ENCODE measurements at places on chromosomes 1 and 21. TPM values are rescaled to one million over a fixed set of nuclear protein-coding genes. Genes with fewer than 3 reads are reported as not detected.

Gene TTC34
- 1.2 TPM for total RNA-seq

Gene FCER1A
- 1.3 TPM for total RNA-seq

Gene ATPAF1
- total RNA-seq = 52.2 TPM

Gene SUCO
- total RNA-seq = 84.9 TPM

Gene ADCY10
- total RNA-seq = 0.05 TPM

Data from prostate gland (tissue), 2 donors.